ENCODE measurements at places on chromosomes 7 and 10.

DNA sequence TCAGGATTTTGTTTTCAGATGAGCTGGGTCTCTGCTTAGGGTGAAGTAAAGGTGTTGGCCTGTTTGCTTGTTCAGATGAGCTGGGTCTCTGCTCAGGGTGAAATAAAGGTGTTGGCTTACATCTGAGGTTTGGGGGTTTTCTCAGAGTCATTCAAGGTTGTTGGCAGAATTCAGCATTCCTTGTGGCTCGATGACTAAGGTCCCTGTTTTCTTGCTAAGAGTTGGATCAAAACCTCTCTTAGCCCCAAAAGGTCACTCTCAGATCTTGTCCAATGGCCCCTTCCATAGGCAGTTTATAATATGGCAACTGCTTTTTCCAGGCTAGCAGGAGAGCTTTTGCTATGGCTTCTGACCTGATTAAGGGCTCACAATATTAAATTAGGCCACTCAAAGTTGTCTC is 106.6 kb downstream of the ADAM22 start:
- peak; percentile 58 for DNase-seq

DNA sequence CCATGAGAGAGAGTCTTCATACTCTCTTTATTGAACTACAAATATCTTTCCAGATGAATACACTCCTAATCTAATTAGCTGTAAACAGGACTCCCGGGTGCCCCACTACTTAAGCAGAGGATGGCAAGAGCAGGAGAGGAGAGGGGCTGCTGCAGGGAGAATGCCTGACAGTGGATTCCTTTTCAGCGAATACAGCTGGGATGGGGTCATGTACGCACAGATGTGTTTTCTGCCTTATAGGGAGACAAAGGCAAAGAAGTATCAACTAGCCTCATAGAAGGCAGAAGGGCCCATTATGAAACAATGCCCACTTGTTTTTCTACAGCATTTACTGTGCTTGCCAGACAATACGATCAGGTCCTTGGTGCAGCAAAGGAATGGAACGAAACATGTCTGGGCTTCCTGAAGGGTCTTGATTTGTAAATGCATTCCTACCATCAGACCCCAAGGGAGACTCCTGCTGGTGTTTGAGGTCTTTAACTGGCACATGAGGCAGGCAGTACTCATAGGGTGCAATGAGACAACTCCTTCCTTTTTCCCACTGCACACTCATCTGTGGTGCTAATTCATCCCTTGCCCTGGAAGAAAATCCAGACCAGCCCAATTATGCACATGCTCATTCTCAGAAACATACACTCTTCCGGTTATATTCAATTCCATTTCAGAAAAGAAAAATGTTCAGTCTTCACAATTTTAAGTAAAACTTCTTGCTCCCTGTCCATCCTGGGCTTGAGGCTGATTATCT is 117.1 kb downstream of the AOAH start:
- DNase-seq: peak; percentile 72

GRCh38 chr7:22356010-22356691 is 803 bp downstream of the RAPGEF5 start:
- DNase-seq: peak; percentile 35

GRCh38 chr7:131431289-131431688 is 103.6 kb downstream of the MKLN1 start:
- DNase-seq: no peak

GRCh38 chr7:69880840-69881239 is 282.6 kb downstream of the AUTS2 start:
- peak; percentile 15 for DNase-seq

- DNase-seq: peak; percentile 78
These were observed 77.5 kb upstream of the CACUL1 start for GRCh38 chr10:118832241-118832651.

DNA sequence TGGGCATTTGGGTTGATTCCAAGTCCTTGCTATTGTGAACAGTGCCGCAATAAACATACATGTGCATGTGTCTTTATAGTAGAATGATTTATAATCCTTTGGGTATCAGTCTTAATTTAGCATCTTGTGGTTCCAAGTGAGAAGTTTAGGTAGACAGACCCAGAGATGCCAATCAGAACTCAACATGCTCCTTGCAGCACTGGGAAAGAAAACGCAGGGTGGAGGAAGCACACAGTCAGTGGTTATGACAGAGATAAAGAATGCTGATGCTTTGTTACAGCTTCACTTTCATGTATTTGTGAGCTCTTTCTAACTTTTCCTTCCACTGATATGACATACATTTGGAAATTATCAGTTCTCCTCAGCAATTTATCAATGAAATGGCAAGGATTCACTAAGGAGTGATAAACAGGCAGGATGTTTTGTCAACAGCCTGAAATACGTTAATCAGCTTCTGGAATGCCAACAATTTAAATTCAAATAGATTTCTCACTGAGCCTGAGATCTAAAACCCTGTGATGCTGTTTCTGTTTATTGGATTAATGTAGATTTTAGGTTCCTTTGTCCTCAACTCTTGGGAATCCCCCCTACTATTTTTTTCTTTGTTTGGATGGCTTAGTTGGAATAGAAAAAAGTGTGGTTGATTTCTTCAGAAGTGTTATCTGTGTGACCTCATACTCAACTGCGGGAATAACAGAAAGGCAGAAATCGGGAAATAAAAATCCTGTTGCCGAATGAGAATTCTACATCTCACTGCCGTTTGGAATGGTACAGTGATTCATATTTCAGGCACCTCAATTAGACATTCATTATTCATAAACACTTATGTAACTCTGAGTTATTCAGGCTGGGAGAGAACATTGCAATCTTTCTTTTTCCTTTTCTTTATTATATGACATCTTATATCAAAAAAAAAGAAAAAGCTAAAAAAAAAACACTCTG is 675.0 kb downstream of the CNTNAP2 start:
- no peak for DNase-seq

DNA sequence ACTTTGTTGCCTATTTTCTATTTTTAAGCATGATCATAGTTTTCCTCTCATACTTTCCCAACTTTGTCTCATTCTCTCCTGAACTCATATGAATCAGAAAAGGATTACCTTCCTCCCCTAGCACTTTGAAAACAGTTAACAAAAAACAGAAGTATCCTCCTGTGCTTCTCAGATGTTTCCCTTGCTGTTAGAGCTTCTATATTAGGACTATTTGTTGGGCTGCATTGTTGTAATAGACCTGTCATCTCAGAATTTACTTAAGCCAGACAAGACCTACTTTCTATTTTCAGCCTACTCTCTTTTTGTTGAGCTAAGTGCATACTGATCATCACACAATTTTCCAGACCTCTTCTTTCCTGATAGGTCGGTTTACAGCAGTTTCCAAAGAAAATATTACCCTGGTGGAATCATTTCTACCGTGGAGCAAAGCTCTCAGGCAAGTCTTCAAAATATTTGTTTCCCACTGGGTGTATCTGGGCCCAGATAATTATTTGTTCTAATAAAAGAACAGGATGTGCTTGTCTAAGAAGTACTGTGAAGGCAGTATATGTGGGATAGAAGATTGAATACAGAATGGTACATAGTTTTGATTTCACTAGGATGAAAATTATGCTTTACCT is 411.9 kb upstream of the KLF6 start:
- DNase-seq: no peak

GRCh38 chr10:593901-594457 is 95.5 kb downstream of the DIP2C start:
- no peak for DNase-seq

All from SK-N-DZ (cell line).